ENCODE measurements at places on chromosomes 4 and X.

DNA sequence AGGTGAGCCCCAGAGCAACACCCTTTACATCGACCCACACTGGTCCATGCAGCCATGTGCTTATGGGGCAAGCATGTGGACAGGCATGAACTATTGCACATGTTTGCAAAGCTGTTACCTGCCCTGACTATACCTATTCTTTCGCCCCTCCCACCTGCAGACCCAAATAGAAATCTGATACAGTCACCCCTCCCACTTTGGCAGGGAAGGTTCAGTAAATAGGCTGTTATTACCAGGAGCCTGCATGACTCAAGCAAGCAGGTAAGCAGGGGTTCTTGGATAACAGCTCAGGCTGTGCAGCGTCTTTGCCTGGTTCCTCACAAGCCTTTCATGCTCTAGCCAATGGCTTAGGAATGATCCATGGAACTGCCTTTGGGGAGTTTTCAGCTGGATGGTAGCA, 122.7 kb upstream of the DIPK2B start:
- DNase-seq: no peak

DNA sequence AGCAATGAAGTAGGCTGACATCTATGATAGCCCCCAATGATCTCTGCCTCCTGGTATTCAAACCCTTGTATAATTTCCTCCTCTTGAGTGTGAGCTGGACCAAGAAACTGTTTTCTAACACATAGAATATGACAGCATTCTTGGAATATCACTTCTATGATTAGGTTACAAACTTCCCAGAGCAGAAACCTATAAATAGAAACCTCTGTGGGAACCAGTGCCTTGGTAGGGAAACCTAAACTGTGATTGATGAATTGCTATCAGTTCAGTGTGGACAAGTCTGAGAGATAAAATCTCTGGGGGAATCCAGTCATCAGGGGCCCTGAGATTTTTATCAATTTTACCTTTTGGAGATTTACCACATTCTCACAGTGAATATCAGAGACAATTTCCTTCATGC, 756.5 kb upstream of the AGA start:
- DNase-seq: no peak

- DNase-seq: no peak
These were observed 234.4 kb upstream of the ITM2A start for GRCh38 chrX:79601341-79602131.

- no peak for DNase-seq
These were observed 100.8 kb downstream of the SYTL5 start for GRCh38 chrX:38106991-38107655.

DNA sequence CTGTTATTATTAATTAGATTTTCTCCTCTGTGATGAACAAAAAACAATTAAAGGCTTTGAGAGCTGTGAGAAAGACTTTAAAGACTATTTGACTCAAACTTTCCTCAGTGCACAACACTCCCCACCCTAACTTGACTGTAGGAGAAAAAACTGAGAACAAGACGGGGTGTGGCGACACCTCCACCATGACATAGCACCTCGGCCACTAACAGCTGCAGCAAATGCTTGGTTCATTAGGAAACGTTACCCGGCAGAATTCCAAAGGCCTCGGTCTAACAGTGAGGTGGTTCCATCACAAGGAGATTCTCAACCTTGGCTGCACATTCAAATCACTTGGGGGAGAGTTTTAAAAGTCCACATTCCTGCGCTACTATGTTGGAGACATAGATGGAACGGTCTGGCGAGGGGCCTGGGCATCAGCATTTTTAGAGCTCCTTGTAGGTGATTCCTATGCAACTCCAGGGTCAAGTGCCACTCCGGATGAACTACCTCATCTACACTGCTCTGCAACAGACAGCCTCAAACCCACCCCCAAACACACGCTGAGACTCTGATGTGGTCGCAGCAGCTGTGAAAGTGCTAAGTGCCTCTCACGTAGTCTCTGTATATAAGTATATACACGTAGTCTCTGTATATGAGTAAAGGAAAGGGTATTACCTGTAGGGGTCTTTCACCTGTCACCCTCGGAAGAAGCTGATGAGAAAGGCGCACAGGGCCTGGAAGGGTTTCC, 1.0 kb downstream of the FGFBP2 start:
- no peak for DNase-seq

DNA sequence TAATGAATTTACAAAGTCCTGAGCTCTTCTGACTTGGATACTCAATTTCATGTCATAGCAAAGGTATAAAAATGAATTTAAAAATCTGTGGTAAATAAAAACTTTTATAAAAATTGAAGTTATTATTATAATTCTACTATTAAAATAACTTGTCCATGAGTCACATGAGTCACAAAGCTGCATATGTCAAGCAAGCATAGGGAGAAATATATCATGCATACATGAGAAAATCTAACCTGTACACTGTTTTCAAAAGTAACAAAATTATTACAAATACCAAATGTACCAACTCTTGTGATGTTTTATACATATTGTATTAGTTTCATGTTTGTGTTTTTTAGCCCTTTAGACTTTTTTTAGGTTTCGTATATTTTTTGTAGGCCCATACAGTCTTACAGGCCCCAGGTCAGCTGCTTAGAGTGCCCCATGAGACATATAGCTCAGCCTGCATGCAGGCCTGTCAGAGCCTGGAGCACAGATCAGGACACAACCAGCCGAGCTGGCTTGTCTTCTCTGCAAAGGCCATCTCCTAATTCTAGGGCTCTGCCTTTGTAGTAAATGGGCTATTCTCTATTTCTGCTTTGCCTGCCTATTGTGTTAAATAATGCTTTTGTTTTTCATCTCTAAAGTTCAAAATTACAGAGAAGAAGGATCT, 818.7 kb upstream of the TENM3 start:
- DNase-seq: no peak

- no peak for DNase-seq
These were observed 31.1 kb downstream of the UCHL1 start for GRCh38 chr4:41287852-41288251.

DNA sequence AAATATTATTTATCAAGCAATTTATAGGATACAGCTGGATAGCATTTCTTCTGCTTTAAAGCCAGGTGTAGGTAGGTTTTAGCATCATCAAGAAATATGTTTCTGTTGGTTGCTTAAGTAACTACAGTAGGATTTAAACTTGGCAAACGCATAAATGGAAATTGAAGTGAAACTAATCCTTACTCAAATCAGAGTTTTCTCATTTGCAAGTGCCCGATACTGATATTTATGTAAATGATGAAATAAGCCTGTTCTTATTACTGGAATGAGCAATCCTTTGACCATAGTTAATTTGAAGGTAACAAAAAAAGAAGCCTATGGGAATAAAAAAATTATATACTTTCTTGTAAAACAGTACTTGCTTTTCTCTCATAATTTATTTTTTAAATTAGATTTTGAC, 23.2 kb upstream of the PIGA start:
- no peak for DNase-seq

- DNase-seq: no peak
These were observed 2139.0 kb downstream of the ARAP2 start for GRCh38 chr4:34105311-34105710.

GRCh38 chr4:146485968-146486367, 35.8 kb downstream of the SLC10A7 start:
- DNase-seq: no peak
